Activated T-cell treated with anti-CD3 and anti-CD28 coated beads, Interleukin-2, amount 50 U/mL, for 48 hours (primary cell): ENCODE measurements at places on chromosomes 4 and X.

DNA sequence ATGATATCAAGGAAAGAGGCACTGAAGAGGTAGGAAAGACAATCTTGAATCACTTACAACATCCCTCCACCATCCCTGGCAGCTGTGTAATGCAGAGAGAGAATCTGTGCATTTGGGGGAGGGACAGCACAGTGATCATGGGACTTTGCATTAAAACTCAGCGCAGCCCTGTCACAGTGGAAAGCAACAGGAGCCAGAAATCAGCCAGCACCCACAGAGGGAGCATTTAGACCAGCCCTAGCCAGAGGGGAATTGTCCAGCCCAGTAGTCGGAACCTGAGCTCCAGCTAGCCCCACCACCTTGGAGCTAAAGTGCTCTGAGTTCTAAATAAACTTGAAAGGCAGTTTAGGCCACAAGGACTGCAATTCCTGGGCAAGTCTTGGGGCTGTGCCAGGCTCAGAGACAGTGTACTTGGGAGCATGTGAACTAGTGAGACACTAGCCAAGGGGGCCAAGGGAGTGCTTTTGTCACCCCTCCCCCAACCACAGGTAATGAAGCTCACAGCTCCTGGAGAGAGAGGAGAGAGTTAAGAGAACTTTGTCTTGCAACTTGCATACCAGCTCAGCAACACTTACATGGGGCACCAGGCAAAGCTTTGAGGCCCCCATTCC lies 83.9 kb upstream of the FAM241A start:
- no peak for DNase-seq

GRCh38 chr4:117331817-117332216 lies 246.4 kb upstream of the TRAM1L1 start:
- DNase-seq, result no peak

GRCh38 chr4:140790171-140790570 lies 34.0 kb upstream of the TBC1D9 start:
- DNase-seq, result no peak

GRCh38 chrX:13829983-13830382 lies 13.1 kb upstream of the GPM6B start:
- DNase-seq, result no peak

GRCh38 chrX:40720792-40721191 lies 14.6 kb downstream of the MED14 start:
- DNase-seq, result no peak

DNA sequence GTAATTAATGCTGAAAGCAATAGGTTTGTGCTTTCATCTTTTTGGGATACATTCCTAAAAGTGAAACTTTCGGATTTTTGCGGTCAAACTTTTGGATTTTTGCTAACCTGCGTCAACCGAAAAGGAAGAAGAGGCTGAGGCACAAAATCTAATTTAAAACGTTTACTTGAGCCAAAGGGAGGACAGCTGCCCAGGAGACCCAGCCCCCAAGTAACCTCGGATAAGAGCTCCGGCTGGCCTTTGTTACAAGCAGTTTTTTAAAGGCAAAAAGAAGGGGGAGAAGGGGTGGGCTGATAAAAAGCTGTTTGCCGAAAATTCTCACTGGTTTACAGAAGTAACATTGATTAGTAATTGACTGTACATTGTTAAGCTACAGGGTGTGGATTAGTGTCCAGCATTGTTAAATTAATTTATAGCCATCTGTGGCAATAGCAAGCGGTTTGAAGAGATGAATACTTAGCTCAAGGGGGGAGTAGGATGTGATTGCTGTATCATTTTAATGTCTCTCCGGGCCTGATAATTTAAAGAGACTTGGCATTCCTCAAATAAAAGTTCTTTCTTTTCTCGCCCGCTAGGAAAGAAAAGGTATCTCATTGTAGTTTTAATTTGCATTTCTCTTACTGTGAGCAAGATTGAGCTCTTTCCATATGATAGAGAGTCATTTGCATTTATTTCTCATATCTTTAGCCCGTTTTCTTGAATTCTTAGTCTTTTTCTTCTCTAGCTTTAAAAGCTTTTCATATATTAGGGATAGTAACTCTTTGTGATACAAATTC lies 59.1 kb upstream of the USP9X start:
- DNase-seq, result no peak

- no peak for DNase-seq
Measured at GRCh38 chr4:113052379-113052951, 3.0 kb downstream of the ANK2 start.

DNA sequence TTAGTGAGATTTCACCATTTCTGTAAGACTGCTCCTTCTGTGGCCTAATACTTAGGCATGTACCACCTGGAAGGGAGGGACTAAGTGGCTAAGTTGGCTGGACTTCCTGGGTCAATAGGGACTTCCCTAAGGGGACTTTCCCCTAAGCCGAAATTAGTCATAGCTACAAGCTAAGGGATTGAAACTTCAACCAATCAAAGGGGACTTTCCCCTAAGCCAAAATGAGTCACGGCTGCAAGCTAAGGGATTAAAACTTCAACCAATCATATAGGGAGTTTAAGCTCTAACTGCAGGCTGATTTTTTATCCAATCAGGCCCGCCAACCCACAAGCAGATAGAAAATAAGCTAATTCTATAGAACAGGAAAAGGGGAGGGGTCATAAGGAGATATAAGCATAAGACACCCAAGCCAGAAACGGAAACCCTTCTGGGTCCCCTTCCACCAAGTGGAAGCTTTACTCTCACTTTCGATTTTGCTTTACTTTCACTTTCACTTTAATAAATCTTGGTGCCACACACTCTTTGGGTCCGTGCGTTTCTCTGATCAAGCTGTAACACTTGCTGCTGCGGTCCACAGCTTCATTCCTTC lies 382.8 kb downstream of the KLHL4 start:
- DNase-seq, result peak; percentile 24

DNA sequence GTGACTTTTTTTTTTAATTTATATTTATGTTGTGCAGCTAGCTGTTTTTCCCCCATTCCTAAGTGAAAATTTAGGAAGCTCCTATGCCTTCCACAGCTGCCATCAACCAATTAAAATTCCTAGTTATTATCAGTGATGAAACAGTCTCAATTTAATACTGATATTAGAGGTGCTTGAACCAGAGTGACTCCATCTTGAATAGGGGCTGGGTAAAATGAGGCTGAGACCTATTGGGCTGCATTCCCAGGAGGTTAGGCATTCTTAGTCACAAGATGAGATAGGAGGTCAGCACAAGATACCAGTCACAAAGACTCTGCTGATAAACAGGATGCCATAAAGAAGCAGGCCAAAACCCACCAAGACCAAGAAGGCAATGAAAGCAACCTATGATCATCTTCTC lies 136.7 kb downstream of the DCHS2 start:
- no peak for DNase-seq

DNA sequence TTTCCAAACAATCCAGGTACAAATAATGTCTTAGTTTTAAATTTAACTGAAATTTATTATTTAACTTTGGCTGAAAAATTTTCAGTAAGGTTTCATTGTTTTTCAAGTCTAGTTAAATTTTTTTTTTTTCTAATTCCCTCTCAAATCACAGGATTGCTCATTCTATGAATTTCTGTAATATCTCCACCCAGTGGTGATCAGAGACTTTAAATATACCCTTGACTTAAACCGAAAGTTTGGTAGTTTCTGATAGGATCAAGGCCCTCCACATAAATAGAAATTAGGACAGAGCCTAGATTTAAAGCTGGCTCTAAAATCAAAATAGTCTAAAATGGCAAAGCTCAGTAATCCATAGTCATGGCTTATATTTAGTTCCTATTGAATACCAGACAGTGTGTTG lies 175.4 kb downstream of the TBCK start:
- no peak for DNase-seq

GRCh38 chr4:113637823-113638561 lies 123.5 kb downstream of the CAMK2D start:
- DNase-seq, result no peak

GRCh38 chrX:150211988-150212387 lies 151.1 kb upstream of the MAMLD1 start:
- DNase-seq, result no peak

- no peak for DNase-seq
Measured at GRCh38 chr4:179163147-179163546, 1720.9 kb upstream of the AGA start.

GRCh38 chr4:8730681-8731080 lies 138.1 kb downstream of the CPZ start:
- no peak for DNase-seq
